ENCODE measurements at places on chromosomes 1 and 21.

DNA sequence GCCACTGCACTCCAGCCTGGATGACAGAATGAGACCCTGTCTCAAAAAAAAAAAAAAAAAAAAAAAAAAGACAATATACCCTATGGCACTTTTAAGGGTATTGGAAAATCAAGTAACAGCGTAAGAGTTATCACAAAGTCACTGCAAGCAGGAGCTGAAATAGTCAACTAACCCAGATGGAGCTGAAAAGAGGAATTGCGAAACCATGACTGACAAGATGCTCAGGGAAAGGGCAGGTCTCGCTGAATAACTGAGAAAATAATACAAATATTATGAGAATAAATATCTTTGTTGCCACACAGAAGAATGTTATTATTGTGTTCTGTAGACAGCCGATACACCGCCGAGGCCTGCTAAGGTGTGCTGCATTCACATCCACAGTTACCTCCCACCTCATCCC, 17.8 kb downstream of the HLCS start:
- DNase-seq, result no peak

GRCh38 chr1:44798481-44799365, 1.5 kb upstream of the PLK3 start:
- DNase-seq, result no peak

DNA sequence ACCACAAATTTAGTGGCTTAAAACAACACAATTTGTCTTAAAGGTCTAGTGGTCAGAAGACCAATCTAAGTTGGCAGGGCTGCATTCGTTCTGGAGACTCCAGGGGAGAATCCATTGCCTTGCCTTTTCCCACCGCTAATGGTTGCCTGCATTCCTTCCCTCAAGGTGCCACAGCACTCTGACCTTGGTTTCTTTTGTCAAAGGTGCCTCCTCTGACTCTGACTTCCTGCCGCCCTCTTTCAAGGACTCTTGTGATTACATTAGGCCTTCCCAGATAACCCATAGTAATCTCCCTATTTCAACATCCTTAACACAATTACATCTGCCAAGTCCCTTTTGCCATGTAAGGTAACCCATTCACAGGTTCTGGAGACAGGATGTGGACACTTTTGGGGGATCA, 145.3 kb downstream of the S1PR1 start:
- DNase-seq, result no peak

GRCh38 chr1:19450811-19451515, 34.4 kb downstream of the CAPZB start:
- DNase-seq, result no peak

DNA sequence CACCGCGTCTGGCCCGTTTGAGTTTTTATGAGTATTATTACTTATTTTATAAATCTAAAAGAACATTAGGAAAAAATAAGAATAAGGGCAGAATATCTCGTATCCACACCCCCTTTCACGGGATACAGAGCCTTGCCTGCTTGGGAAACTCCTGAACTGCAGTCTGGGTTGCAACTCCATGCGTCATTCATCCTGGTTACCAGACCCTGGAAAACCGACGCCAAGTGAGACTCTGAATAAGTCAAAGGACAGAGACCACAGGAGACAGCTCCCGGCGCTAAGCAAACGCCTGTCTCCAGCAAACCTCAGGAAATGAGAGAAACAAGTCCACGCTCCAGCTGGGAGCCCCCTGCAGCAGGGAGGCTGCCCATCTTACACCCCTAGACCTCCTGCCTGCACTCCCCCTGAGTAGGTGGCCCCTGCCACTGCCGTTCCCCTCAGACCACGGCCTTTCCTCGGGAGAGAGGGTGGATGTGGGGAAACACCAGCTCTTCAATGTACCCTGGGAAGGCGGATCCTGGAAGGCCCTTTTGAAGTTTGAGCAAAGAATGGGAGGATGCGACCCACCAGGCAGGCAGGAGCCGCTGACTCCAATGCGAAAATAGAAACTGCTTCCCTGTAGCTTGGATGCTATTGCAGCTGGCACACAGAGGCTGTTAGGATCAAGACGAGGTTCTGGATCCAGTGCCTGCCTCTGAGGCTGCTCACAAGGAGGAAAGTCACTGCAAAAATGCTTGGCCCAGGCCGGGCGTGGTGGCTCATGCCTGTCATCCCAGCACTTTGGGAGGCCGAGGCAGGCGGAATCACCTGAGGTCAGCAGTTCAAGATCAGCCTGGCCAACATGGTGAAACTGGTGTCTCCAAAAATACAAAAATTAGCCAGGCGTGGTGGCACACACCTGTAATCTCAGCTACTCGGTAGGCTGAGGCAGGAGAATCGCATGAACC, 37.7 kb upstream of the GPR157 start:
- no peak for DNase-seq

DNA sequence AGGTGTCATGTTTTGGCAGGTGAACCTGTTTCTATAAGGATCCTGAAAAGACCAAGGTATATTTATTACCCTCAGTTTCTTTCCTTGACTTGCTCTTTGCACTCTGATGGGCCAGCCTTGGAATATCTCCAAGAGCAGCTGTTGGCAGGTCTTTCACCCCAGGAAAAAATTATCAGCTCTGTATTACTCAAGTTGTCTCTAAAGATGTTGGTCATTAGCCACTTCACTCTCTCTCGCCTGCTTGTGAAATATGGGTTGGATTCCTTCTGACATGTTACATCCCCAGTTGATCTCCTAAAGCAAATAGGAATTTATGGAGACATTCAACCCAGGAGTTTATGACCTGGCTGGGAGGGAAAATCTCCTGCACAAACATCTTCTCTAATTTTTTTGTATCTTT, 85.9 kb downstream of the KCNJ15 start:
- no peak for DNase-seq

DNA sequence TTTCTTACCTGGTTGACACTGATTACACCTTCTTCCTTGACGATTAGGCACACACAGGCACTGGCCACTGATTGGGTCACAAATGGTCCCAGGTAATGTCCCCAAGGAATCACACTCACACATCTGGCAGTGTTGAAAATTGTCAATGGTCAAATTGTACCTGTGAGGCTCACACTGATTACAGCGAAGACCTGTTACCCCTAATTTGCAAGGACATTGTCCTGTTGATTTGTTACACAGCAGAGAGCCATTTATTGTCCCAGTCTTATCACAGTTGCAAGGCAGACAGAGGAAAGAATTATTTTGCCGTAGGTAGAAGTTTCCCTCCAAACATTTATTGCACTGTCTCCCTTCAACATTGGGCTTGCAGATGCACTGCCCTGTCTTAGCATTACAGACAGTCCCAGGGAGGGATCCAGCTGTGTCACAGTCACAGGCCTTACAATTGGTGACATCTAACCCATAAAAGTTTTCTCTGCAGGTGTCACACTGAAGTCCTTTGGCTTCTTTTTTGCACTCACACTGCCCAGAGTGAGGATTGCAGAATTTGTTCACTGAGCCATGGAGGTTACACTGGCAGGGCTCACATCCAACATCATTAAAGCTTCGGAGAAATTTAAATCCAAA, 176.6 kb downstream of the USH2A start:
- DNase-seq, result no peak

- no peak for DNase-seq
These were observed 25.7 kb downstream of the PRMT2 start for GRCh38 chr21:46661211-46661625.

DNA sequence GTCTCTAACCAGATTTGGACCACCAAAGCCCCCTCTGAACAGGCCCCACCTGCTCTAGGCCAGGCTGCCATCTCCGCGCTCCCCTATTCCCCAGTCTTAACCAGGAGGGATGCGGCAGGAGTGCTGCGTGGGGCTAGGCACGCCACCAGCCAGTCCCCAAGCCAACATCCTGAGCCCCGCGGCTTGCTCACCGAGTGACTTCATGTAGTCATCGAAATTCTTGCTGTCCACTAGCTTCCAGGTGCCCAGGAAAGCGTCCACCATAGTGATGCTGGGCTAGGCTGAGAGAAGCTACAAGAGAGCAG, 173 bp downstream of the FABP3 start:
- DNase-seq, result no peak

DNA sequence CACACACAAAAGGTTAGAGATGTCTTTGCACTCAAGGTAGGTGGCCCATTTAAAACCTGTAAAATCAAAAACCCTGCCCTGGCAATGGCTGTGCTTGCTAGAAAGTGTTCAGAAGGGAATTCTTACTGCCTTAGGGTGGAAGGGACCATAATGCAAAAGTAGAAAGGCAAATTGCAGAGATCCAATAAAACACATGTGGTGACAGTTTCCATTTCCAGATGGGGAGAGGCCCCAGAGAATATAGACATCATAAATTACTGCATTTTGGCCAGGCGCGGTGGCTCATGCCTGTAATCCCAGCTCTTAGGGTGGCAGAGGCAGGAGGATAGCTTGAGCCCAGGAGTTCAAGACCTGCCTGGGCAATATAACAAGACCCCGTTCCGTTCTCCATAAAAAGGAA, 13.0 kb downstream of the FMO1 start:
- DNase-seq, result no peak

- DNase-seq, result no peak
These were observed 131.9 kb downstream of the BACH1 start for GRCh38 chr21:29430576-29430975.

DNA sequence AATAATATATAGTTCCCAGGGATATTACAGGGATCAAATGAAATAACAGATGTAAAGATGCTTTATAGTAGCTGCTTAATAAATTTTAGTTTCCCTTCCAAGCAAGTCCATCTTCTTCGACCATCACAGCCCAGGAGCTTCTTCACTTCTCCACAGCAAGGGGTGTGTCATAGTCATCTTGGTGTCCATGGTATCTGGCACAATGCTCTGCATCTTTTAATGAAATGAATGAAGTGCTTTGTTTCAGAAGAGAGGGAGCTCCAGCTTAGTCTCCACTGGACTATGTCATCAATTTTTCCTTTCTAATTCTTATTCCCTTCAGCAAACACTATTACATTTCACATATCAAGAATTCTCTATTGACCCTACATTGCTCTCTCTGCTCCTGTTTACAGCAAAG, 4.9 kb upstream of the MACF1 start:
- DNase-seq, result no peak

DNA sequence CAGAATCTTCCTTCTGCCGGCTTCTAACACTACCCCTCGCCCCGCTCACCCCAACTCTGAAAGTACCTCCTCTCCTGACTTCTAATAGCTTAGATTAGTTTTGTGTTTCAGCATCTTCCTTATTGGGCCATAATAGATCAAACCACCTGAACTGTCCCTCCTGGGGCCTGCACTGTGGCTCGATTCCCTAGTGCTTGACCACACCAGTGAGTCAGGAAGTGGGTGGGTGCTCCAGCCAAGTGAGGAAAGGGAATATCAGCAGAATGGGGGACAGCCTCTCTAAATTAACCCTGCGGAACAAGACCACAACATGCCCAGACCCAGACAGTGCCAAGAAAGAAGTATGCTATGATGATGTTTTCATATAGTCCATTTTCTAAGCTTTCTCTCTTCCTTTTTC, 8.5 kb downstream of the SERTAD4 start:
- no peak for DNase-seq

DNA sequence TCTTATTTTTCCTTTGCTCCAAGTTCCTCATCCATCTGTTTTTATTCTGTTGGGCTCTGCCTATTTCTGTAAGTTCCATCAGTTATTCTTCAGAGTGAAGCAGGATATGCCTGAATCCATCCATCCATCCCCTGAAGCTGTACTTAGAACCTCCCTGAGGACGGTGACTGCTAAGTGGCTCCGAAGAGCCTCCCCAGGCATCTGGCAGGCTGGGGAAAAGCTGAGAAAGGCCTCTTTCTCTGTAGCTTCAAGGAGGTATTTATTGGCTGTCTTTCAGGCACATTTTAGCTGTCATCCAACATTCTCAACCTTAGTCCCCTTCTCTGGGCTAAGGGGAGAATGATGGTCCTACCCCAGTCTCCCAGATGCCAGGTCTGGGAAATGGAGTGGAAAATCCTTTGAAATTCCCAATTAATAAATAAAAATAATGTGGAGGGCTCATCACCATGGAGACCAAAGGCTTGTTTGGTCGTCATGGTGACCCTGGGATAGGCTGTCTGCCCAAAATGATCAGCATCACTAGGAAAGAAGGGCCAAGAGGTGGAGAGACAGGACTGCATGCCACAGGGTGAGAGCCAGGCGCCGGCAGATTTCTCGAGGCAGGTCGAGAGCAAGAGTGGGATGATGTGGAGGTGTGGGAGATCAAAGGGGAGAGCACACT, 82.0 kb downstream of the UBIAD1 start:
- DNase-seq, result no peak

- no peak for DNase-seq
These were observed 24.2 kb downstream of the UBASH3A start for GRCh38 chr21:42427809-42428419.

- no peak for DNase-seq
These were observed 918.0 kb downstream of the LTN1 start for GRCh38 chr21:28074676-28075075.

DNA sequence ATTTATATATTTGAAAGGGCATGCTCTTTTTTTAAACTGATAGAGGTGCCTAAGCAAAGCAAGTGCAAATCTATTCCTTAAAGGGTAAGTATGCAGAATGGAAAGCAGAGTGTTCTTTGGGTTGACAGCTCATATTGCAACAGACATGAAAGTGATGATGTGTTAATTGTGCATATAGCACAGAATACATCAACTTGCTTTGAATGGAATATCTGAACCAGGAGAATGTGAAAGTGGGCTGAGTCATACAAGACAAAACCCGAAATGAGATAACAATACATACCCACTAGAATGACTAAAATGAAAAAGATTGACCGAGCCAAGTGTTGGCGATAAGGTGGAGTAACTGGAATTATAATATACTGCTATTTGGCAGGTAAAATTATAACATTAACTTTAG, 4.3 kb downstream of the CR1 start:
- DNase-seq, result no peak

- DNase-seq, result no peak
These were observed 17.3 kb downstream of the C8B start for GRCh38 chr1:56948403-56949023.

GRCh38 chr1:29651684-29652665, 415.7 kb downstream of the PTPRU start:
- no peak for DNase-seq

DNA sequence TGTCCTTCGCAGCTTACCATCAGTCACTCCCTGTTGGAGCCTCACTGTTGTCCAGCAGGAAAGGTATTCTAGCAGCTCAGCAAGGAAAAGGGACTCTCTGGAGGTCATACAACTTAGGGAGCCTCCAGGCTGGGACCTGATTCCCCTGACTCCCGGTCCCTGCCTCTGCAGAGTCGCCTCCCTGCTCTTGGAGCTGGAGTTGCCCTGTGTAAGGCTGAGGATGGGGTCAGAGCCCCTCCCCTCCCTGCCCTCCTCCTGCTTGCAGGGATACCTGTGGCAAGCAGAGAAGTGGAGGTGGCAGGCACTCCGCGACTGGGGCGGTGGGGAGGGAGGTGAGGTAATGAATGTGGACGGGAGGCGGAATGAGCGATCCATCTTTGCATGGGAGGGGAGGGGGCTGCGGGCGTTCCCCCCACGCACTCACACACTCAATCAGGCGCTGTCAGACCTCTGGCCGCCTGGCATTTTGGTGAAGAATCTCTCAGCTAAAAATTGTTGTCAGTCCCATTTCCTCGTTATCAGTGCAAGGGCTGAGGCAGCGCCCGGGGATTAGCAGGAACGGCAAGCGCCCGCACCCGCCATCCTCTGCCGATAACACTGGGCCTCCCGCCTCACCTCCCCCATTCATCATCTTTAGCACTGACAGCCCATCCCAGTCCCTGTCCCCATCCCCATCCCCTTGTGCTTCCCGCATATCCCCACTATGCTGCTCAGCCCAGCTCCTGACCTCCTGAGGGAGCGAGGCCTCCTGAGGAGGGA, 64.3 kb downstream of the TMEM53 start:
- no peak for DNase-seq

- no peak for DNase-seq
These were observed 22.1 kb downstream of the SSX2IP start for GRCh38 chr1:84668185-84668584.

GRCh38 chr21:39529026-39529425, 77.3 kb downstream of the SH3BGR start:
- DNase-seq, result no peak

GRCh38 chr1:21114431-21114830, 62.3 kb downstream of the EIF4G3 start:
- no peak for DNase-seq

Measured in stimulated activated effector memory CD8-positive, alpha-beta T cell treated with anti-CD3 and anti-CD28 coated beads, Interleukin-12 subunit alpha, Interleukin-12 subunit beta, amount 100 ng/mL, for 72 hours (primary cell).